GM23248 (cell line): ENCODE measurements at places on chromosomes 2 and 18. TPM values are rescaled to one million over a fixed set of nuclear protein-coding genes. Genes with fewer than 3 reads are reported as not detected.

DNA sequence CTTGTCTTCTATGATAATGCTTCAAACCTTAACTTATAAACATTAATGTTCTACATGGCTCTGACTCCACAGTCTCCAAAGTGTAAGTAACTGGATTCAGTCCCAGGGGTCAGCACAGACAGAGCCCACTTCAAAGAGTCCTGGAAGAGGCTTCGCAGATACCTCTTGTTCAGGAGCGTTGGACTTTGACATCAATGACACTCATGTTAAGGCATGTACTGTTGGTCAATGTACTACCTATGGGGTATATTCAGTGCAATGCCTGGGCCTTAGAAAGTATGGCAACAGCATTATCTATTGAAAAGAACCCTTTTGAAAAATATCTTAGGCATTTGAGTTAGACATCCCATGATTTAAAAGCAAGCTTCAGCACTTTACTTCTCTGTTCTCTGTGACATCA, 143.1 kb downstream of the GRB14 start:
- DNase-seq: no peak

DNA sequence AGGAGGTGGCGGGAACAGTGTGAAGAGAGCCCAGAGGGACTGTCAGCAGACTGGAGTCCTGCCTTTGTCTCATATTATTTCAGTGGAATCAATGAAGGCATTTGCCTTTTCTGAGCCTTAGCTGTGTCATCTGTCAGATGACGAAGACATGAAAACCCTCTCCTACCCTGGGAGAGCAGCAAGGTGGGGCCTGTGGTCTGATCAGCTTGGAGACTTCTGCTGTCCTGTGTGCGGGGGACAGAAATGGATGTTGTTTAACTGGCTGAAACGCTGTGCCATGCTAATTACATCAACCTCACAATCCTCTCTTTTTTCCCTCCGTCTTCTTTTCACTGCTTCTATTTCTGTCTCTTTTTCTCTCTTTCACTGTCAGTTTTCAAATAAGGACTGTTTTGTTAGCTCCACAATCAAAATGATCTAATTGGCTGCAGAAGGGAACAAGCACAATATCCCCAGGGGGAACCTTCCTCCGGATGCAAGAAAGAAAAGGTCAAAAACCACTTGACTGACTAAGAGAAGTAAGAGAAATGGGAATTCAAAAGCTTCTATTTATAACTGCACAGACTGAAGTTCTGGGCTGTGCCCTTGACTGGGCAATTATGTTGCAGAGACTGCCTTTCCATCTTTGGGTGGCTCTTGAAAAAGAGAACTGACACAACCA, 340.1 kb downstream of the CLIP4 start:
- DNase-seq: peak; percentile 32

DNA sequence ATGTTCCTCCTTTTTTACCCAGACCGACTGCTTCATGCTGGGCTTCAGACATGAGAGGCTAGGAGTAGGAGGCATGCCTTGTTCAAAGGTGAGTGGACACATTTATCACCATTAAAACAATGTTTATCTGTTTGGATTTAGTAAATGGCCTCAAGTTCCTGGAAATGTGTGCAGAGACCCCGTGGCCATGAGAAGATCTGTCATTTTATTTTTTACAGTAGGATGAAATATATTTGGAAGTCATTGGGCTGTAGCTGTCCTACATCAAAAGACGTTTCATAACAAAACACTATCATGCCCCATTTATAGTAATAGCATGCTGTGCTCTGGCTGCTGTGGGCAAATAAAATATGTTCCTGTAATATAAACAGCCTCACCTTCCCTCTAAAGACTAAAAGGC, 403.9 kb upstream of the TNP1 start:
- DNase-seq: no peak

GRCh38 chr2:72341639-72342038, 194.0 kb upstream of the CYP26B1 start:
- no peak for DNase-seq

Gene LBX2
- total RNA-seq: 0.38 and 4.6 TPM in 2 replicates

DNA sequence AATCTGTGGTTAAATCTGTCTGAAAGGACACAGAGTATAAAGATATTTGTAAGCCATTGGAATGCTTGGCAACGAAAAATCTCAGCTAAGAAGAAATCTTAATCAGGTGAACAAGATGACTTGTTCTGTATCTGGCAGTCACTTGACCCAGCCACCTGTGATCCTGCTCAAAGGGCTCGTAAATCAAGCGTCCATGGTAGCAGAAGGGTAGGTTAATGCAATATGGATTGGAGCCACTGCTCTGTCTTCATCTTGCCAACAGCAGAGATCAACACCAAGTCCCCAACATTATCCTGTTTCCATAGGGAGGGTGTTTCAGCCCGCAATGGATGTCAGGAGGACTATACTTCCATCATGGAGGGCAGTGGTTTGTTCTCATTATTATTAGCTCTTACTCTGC, 378.4 kb downstream of the CDH7 start:
- DNase-seq: no peak

DNA sequence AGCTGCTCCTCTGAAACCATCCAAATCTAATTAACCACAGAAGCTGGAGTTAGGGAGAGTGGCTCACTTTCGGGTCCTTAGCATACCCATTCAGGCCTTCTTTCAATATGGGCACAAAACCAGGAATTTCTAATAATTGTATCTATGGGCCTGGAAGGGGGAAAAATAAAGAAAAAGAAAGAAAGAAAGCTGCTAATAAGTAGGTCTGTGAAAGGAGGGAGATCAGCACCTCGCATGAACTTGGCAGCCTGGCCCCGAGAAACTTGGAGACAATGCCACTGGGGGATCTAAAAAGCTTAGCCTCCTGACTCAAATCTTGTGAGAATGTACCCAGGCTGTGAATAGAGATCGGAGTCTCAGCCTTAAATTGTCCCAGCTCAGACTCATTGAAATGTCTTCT, 252.1 kb upstream of the SLC14A2 start:
- no peak for DNase-seq

DNA sequence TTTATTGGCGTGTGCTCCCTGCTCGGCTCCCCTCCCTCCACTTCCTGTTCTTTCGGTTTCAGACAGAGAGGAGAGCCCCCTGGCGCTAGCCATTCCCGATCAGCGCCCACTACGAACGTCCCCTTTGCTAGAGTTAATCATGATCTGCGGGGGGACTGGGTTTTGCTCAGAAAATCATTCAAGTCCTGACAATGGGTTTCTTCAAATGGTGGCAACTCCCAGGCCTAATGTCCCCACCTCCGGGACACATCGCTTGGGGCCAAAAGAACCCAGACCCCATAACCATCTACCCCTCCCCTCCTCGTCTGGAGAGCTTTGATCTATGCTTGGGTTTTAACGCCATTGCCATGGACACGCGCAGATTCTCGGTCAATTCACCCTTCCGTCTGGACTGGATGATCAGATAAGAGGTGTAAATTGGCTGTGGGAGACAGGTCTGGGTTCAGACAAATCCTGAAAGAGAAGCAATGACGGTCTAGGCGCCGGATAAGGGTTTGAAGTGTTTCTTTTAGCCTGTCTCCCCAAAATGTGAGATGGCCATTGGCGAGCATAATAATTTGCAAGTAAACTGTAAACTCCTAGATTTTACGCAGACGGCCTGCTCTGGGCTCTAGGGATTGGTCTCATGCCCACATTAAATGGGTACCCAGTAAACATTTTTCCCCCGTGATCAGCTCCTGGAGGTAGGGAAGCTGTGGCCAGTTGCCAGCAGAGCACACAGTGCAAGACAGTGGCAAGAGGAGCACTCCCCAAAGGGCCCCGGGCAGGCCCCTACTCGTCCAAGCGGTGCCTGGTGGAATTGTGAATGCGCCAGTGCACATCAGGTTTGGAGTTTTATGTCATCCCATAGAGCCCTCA, 4.7 kb downstream of the NRP2 start:
- no peak for DNase-seq

DNA sequence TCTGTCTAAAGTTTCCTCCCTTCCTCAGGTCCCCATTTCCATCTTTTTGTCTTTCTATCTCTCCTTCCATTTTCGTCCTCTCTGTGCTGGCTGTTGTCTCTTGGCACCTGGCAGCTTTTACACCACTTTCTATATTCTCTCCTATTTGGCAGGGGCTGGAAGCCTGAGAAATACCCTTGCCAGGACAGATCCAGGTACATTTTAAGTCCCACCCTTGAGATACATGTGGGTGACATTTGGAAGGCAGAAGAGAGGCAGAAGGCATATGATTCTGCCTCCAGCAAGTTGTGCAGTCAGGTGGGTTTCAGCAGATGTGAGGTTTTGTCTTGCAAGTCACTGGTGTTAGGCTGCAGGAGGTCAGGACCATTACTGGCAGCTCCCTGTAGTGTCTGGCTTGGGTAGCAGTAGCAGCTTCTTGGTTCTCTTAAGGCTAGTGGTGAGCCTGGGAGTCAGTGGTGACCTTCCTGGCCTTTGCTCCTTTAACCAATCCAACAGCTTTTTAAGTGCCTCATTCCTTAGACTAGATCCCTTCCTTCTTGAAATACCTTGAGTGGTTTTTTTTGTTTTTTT, 90.1 kb downstream of the CAPN13 start:
- DNase-seq: no peak

DNA sequence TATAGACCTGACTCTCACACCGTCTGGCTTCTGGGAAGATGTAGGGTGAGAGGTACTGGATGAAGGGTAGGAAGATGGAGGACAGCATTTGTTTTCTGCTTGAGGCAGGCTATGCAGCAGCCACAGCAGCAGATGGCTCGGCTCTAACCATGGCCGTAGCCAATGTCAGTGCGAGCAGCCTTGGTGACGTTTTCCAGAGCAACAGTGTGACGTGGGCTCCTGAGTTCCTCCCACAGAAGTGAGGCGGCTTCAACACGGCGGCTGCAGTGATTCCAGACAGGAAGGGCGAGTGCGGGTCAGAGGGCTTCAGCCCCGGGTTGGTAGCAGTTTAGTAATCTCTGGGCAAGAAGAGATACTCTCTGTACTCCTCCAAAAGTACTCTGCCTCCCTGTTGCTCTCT, 133.0 kb upstream of the MYT1L start:
- DNase-seq: peak; percentile 1

- DNase-seq: peak; percentile 77
These were observed 204.3 kb downstream of the GULP1 start for GRCh38 chr2:188495969-188496431.

Gene DCDC2C
- not detected in 2 replicates for total RNA-seq

Gene COL3A1
- total RNA-seq: 2,141 and 2,153 TPM in 2 replicates

Gene TTR
- not detected in 2 replicates for total RNA-seq

DNA sequence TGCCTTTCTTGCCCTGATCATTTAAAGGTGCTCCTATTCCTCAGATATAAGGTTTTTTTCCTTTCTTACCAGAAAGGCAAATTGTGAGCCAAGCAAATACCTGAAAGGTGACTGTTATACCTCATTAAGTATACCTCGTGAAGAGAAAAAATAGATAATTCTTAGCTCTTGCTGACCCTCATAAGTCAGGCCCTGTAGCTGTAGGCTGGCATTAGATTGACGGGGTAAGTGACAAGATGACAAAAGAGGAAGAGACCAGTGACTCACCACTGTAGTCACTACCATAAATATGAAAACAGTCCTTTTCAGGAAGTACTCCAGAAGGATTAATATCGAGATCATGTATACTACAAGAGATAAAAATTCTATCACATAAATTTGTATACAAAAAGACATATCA, 104.6 kb downstream of the PTPN4 start:
- DNase-seq: no peak

DNA sequence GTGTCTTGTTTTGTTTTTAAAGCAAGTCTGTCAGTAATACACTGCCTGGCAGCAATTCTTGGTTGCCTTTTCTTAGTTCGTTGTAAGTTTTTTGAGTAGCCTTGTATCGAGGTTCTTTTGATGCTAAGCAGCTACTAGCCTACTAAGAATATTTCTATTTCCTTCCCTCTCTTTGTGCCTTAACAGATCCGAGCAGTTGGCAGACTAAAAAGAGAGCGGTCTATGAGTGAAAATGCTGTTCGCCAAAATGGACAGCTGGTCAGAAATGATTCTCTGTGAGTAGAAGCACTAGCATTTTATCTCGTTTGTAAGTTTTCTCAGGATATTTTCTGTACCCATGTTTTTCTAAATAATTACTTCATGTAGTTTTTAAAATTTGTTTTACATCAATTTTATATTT, 15.1 kb downstream of the MFF start:
- DNase-seq: no peak

DNA sequence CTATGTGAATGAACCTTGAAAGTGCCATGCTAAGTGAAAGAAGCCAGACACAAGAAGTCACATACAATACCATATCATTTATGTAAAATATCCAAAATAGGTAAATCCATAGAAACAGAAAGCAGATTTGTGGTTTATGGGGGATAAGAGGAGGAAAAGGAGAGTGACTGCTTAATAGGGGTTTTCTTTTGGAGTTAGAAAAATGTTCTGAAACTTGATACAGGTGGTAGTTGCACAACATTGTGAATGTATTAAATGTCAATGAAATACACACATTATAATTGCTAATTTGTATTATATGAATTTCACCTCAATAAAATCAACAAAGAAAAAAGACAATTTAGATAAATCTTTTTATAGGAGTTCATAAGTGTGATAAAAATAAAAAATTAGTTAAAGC, 37.1 kb downstream of the MEMO1 start:
- no peak for DNase-seq

Gene KHK
- not detected in 2 replicates for total RNA-seq

DNA sequence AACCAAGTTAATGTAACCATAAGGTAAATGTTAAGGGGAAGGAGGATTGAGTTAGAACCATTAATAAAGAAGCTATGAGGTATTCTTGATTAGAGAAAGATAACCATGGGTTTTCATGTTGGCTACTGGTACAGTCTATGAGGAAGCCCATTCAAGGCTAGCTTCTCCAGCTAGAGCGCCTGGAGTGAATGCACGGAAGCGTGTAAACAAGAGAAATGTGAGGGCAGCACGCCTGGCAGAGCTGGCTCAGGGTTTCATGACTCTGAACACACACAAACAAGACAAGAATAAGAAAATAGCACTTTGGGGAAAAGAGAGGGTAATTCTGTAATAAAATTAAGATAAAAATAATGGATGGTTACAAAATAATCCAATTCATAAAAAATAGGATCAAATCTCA, 255.3 kb downstream of the PDE11A start:
- DNase-seq: no peak

GRCh38 chr2:207658156-207658555, 33.0 kb upstream of the METTL21A start:
- DNase-seq: no peak

- DNase-seq: peak; percentile 24
These were observed 549 bp downstream of the MRPL35 start for GRCh38 chr2:86199834-86200177.

DNA sequence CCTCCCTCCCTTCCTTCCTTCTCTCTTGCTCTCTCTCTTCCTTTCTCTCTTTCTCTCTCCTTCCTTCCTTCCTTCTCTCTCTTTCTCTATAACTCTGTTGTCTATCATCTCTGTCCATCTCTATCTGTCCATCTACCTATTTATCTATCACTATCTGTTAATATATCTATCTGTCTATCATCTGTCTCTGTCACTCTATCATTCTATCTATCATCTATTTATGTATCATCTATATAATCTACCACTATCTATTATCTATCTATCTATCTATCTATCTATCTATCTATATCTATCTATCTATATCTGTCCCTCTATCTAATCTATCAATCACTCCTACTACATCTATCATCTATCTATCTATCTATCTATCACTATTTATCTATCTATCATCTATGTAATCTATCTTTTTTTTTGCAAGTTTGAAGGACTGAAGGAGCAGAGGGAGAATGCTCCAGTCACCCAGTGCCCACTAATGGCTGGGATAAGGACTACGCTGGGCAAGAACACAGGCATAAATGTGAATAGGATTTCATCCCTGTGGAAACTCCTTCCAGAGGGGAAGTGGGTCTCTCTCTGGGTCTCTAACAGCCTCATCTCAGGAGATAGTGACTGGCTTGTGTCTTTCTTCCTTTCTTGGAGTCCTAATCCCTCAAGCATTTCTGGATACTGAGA, 427.0 kb downstream of the LPIN1 start:
- DNase-seq: peak; percentile 27

Gene PMAIP1
- total RNA-seq: 5.2 and 5.3 TPM in 2 replicates

Gene FOXD4L1
- not detected in 2 replicates for total RNA-seq

- DNase-seq: no peak
These were observed 355.1 kb downstream of the DPP10 start for GRCh38 chr2:114797540-114797939.
